A549 treated with RU486 at 1 μM for 4 hours (cell line): ENCODE measurements at places on chromosomes 7 and 10. TPM values are rescaled to one million over a fixed set of nuclear protein-coding genes. Genes with fewer than 3 reads are reported as not detected.

The STAM gene
- total RNA-seq, result 19.5 to 29.8 TPM (median 27.9 TPM) in 5 replicates

The CABCOCO1 gene
- 0.21 to 0.42 TPM (median 0.29 TPM) in 5 replicates for total RNA-seq

The CDHR3 gene
- 3.8 to 5.6 TPM (median 5.1 TPM) in 5 replicates for total RNA-seq

The RET gene
- total RNA-seq, result 0.48 to 1.1 TPM (median 0.76 TPM) in 5 replicates

The ABCC2 gene
- total RNA-seq, result 147 to 182 TPM (median 154 TPM) in 5 replicates

The CBLL1 gene
- total RNA-seq, result 29.3 to 56.7 TPM (median 35.3 TPM) in 5 replicates

The MRLN gene
- not detected in 5 replicates for total RNA-seq
